ENCODE measurements at places on chromosomes 5 and 9.

DNA sequence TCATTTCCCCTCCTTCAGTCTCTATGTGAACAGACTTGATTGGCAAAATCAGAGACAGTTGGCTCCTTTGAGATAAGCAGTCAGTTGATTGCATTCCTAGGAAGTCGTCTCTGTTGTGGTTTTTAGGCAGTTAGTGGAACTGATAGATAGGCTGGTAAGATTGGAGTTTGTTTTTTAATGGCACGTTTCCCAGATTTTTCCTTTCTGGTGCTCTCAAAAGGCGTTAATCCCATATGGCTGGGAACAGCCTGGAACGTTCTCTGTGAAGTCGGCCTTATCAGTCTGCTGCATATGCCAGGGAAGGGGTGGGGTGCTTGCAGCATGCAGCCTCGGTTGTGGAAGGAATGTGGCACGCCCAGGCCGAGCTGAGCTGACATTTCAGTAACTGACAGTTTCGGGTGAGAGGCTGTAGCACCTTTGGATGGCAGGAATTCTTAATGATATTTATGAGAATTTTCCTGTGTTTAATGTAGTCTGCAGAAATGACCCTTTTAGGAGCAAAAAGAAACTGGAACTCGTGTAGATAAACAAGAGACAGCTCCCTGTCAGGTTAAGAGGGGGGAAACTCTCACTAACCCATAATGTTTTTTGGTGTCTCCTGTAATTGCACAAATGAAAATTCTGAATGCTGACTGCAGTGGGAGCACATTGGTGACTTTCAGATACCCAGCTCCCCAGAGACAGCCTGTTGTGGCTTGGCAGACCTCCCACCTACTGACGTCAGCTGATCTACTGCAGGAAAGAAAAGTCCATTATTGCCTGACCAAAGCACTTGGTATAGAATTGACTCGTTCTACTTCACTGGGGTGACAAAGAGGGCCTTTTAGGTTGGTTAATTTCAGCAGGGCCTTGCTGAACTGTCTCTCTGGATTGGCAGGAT, 6.3 kb downstream of the SPTAN1 start:
- peak; percentile 79 for DNase-seq

GRCh38 chr5:53355931-53356330, 124.5 kb upstream of the FST start:
- no peak for DNase-seq

DNA sequence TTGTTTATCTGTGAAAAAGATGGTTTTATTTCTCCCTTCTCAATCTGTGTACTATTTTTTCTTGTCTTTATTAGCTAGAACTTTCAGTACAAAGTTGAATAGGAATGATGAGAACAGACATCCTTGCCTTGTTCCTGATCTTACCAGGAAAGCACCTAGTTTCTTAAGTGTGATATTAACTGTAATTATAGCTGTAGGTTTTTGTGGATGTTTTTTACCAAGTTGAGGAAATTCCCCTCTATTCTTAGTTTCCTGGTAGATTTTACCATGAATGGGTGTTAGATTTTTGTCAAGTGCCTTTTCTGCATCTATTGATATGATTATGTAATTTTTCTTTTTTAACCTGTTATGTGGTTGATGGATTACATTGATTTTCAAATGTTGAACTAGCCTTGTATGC, 68.7 kb downstream of the KCNN2 start:
- no peak for DNase-seq

DNA sequence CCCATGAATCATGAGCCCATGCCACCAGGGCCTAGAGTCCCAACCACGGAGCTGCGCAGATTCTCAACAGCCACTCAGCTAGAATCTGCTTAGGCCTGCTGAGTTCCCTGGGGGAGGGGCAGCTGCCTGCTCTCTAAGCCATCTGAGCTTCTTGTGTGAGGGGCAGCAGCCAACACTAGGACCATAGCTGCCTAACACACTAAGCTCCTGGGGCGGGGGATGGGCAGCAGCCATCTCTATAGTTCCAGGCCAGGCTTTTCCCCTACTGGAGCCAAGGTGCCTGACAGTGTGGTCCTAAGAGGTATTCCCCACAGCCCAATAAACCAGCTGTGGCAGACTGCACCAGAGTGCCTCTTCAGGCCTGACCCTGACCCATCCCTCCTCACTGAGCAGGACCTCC, 255.9 kb upstream of the ACO1 start:
- DNase-seq, result no peak

DNA sequence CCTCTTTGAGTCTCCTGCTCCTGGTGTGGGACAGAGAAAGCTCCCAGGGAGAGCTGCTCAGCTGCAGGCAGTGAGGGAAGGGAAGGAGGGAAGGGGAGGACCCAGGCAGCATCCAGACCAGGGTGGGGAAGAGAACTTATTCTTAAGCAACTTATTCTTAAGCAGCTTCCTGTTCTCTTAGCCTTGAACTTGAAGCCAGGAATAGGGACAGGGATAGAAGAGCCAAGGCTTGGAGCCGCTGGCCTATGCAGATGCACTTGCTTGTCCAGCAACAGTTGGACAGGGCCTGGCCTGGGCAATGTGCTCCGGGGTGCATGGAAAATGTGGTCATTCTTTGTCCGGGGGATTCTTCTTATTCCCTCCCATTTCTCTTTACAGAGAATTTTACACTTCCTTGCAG, 31.4 kb upstream of the SPTLC1 start:
- DNase-seq, result no peak
